ENCODE measurements at places on chromosomes 5 and 9.
A peak's percentile ranks its signal among the peaks of the same experiment; 100 is the strongest.

DNA sequence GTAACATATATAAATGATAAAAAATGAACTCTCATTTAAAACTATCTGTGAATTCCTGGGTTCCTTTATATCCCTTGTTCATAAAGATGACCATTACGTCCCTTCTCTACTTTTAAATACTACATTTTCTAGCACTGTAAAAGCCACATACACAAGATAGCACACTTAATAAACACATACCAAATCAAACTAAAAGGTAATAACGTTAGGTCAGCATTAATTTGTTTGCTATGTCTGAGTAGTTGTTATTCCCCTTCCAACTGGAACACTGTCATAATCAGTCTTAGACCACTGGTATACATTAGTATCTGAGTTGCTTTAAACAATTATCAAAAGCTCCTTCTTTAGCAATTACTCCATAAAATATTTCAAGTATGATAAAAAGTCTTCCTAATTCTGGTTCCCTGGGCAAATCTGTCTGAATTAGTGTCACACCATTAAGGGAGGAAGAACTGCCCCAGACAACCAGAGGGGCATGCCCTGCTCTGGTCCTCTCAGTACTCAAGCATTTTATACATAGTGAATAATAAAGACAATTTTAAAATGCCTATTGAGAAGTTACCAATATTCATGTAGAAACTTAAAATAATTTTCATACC, 98.1 kb downstream of the RAPGEF6 start:
- DNase-seq, result no peak

- no peak for DNase-seq
Measured at GRCh38 chr9:74496819-74497747, at the start of gene RORB. TSS of gene RORB (plus strand) at chr9:74497335. CDS start at chr9:74497977, 642 bp downstream.

DNA sequence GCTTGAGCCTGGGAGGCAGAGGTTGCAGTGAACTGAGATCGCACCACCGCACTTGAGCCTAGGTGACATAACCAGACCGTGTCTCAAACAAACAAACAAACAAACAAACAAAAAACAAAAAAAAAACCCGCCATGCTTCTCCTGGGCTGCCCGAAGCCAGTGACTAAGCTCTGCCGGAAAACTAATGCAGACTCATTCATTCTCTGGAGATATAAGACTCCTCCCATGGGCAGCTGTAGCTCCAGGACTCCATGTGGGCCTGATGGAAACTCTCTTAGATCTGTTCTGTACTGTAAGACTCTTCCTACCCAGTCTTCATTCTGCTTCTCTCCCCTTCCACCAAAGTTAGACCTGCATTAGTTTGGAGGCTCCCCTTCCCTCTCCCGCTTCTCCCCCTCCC, 11.1 kb downstream of the GLDC start:
- no peak for DNase-seq

- DNase-seq, result no peak
Measured at GRCh38 chr5:172664681-172665541, 23.8 kb downstream of the NEURL1B start.

DNA sequence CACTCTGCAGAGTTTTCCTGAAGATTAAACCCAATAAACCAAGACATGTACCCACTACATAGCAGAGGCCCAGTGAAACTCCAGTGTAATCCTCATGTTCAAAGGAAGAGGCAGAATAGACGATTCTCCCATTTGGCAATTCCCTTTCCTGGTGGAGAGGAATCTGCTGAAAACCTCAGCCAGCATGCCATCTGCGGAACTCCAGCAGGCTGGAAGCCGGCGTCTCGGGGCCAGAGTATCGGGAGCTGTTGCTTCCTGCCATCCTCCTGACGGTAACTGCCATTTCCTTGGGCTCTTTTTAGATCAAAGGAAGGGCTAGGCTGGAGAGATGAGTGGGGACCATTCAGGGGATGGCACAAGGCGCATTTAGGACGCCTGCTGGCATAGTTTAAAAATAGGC, 20.5 kb downstream of the NEURL1B start:
- no peak for DNase-seq

GRCh38 chr5:169831331-169831730, 149.0 kb downstream of the INSYN2B start:
- DNase-seq, result peak; percentile 63

DNA sequence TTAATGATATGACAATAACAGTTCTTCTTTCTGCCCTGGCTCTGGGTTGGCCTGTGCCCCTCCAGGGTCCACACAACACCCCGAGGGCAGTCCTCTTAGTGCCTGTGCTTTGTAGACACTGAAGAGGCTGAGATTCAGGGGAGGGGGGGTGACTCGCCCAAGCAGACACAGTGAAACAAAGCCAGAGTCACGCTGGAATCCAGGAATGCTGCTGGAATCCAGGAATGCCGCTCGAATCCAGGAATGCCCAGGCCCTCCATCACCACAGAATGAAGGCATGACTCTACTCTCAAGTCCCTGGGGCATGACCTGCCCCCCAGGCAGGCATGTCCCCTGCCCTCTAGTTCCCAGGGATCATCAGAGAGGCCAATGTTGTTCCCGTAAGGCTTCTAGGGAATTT, 73.1 kb downstream of the LRSAM1 start:
- DNase-seq, result no peak

- DNase-seq, result no peak
Measured at GRCh38 chr5:114174837-114175236, 187.0 kb upstream of the KCNN2 start.

GRCh38 chr5:137188566-137188965, 310.6 kb downstream of the SPOCK1 start:
- no peak for DNase-seq

DNA sequence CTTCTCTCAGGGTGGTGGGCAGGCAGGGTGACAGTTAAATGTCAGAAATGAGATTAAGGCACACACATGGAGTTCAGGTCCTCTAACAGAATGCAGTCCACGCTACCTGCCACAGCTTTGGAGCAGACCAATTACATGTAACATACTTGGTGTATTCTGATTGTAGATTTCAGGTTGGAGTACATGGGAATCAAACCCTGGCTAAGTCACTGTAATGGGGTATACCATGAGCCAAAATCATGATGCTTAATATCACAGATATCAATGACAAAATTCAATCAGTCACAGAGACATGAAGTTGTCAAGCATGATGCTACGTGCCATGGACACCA, 48.9 kb downstream of the MEF2C start:
- no peak for DNase-seq

DNA sequence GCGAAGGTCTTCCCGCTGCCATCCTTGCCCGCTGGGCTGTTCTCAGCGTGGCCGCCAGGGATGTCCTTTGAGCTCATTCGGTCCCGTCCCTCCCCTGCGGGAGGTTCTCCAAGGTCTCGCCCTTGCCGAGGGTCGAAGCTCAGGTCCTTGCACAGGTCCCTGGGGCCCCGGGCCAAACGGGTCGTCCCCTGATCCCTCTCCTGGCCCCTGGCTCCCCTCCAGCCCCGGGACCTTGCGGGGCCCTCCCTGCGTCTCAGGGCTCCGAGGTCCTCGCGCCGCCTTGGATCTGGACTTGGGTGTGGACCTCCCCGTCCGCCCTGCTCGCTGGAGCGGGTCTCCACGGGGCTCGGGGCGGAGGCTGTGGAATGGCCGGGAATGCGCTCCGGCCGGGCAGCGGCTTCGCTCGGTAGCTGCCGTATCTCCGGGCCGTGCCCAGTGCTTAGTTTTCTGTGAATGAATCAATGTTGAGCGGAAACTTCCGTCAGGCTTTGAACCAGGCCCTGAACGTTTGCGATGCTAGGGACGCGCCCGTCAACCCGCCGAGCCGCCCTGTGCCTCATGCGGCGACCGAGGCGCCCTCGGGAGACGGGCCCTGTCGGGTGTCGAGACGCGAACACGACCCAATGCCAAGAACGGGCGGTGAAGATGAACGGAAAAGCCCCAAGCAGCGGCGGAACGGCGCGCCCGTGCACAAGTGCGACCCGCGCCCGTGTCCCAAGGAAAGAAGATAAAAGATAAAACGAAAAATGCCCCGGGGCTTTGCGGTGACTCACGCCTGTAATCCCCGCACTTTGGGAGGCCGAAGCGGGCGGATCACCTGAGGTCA, 780 bp downstream of the RNU6ATAC start:
- DNase-seq, result peak; percentile 13

GRCh38 chr9:20625003-20625349, 2.7 kb upstream of the MLLT3 start:
- DNase-seq, result no peak

DNA sequence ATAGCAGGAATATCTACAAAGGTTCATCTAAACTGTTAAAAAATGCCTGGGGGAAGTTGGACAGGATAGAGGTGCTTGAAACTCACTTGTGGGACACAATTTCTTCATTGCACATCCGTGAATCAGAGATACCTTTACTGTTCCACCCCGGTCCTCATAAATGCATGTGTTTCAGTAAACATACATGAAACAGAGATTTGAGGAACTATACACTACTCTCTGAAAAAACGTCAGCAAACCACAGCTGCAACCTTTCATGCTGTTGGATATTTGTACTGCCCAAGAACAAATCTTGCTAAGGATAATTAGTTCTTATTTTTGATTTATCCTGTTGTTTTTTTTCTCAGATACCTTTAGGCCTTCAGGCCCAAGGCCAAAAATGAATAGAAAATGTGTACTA, 337.3 kb downstream of the KDM4C start:
- no peak for DNase-seq

DNA sequence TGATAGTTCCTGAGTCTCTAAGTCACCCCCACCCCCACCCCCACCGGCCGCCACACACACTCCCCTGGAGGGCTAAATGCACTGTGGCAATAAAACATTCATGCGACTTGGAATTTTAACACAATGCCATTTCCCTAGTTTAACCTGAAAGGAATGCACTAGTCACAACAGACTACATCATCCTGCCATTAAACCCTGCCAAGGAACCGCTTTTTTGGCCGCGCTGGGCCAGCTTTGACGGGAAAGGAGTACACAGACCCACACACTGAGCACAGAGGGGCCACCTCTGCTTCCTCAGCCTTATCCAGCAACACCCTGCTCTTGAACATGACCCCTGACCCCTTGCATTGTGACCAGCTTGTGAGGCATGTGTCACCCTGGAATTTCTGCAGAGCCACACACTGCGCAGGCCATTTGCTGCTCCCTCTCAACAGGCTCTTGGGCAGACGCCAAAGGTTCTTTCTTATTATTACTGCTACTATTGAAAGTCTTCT, 165.3 kb downstream of the BNC2 start:
- no peak for DNase-seq

GRCh38 chr5:73759771-73760170, 133.8 kb downstream of the ARHGEF28 start:
- DNase-seq, result no peak

GRCh38 chr5:41940641-41941040, 15.6 kb downstream of the FBXO4 start:
- no peak for DNase-seq

- DNase-seq, result no peak
Measured at GRCh38 chr5:150135557-150136304, 19.9 kb downstream of the PDGFRB start.

DNA sequence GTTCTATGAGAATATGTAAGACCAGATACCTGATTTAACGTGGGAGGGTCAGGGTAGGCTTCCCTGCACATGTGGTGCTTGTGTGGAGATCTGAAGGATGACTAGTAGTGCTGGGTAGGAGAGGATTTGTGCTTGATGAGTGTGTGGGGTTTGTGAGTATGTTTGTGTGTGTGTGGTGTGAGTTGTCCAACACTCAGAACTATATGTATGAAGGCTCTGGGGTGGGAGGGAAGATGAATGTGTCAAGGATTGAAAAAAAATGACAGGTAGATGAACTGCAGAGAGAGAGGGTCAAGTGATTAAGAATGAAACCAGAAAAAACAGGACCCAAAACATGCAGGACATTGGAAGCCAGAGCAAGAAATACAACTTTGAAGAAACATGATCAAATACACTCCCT, 154.6 kb upstream of the NR3C1 start:
- DNase-seq, result no peak

GRCh38 chr5:105924366-105924765, 1746.4 kb downstream of the EFNA5 start:
- no peak for DNase-seq

- DNase-seq, result no peak
Measured at GRCh38 chr9:101702257-101702656, 36.2 kb downstream of the GRIN3A start.

DNA sequence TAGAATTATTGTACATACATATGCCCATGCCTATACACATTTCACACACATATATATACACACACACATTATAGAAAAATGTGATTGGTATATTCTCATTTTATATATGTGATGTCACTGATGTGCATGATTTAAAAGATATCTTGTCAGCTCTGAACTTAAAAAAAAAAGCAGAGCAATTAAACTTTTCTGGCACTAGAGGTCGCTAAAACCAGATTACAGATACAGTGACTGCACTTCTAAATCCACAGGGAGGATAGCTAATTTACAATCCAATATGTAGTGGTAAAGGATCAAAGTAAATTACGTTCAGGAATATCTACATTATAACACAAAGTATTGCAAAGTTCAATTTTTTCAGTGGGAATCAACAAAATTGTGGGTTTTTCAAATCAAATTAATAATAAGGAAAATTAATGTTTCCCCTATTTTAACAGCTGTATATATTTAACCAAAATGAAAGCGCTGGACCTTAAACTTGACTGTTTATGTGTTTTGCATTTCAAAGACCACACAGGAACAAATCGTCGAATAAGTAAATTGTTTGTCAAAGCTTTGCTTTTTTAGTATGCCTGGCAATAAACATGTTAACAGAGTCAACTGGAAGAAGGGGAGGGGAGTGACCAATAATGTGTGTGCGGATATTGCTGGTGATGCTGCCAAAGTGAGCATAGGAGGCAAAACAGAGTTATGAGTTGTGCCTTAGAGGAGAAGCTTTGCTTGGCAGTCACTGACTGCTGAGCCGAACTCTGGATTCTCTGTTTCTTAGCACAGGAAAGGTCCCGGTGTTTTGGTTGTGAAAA, 1201.4 kb upstream of the C9orf72 start:
- no peak for DNase-seq

GRCh38 chr5:123091298-123092222, 2.5 kb downstream of the PRDM6 start:
- DNase-seq, result no peak

DNA sequence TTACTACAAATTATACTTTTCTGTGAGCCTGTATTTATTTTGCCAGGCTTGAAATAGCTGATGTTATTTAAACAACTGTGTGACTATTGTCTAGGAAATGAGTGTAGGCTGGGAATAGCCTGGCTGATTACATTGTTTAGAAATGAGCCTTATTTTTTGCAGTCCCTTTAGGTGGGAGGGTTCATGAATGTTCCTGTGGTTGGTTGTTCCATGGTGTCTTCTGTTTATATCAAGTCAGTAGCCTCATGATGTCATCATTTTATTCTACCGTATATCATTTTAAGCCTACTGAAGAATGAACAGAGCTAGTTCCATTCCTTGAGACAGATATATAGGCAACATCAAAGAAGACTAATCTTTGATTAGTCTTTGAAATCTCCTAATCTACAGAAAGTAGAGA, 53.1 kb downstream of the MAP1B start:
- peak; percentile 19 for DNase-seq

- DNase-seq, result no peak
Measured at GRCh38 chr5:119597728-119598298, 31.5 kb upstream of the FAM170A start.
